ENCODE measurements at places on chromosomes 13 and 19. TPM values are rescaled to one million over a fixed set of nuclear protein-coding genes. Genes with fewer than 3 reads are reported as not detected.

Gene TEX101
- not detected for total RNA-seq

Gene ZNF492
- 0.39 TPM for total RNA-seq

Gene TEX29
- not detected for total RNA-seq

Gene SHISA7
- not detected for total RNA-seq

Gene FFAR3
- total RNA-seq = not detected

Gene NLRP11
- total RNA-seq = not detected

Gene ZNF628
- 2.1 TPM for total RNA-seq

Gene NLRP7
- total RNA-seq = not detected

Gene ZNF345
- total RNA-seq = 3.5 TPM

Gene SPRED3
- total RNA-seq = 2.6 TPM

Gene KLK12
- total RNA-seq = not detected

Gene TNFAIP8L1
- total RNA-seq = 1.8 TPM

Gene CASP14
- total RNA-seq = not detected

Gene SMARCA4
- 53.7 TPM for total RNA-seq

Gene ETV2
- total RNA-seq = 0.13 TPM

Gene MIR17HG
- 3.2 TPM for total RNA-seq

Gene LIG1
- total RNA-seq = 10.1 TPM

Gene GPATCH1
- 9.5 TPM for total RNA-seq

Gene CLEC17A
- total RNA-seq = not detected

Gene UPK1A
- not detected for total RNA-seq

Gene ZNF729
- total RNA-seq = not detected

Gene MAP2K7
- total RNA-seq = 9.5 TPM

Gene NALCN
- total RNA-seq = 1.3 TPM

Gene PDE4A
- 5.3 TPM for total RNA-seq

Gene ATP8A2
- total RNA-seq = 0.13 TPM

Gene MBNL2
- 90.8 TPM for total RNA-seq

Gene CFAP97D2
- not detected for total RNA-seq

Gene IRGC
- total RNA-seq = not detected

Measured in articular chondrocyte of knee joint (primary cell).